ENCODE measurements at places on chromosomes 12 and 14.
A peak's percentile ranks its signal among the peaks of the same experiment; 100 is the strongest.

GRCh38 chr12:58608711-58609110, 311.6 kb downstream of the LRIG3 start:
- no peak for DNase-seq

DNA sequence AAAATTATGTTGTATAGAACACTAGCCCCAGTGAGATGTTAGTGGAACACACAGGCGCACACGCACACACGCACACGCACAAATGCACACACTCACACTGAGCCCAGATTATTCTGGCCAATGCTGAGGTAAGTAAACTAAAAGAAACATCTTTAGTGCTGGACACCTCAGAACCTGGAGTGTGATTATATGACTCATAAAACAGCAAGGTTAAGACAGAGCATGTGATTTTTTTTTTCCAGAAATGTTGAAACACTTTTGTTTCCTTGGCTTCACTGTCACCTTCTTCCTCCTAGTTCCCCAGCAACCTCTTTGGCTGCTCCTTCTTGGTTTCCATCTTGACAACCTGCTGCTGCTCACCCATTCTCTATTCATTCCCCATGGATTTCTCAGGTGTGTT, 141.0 kb upstream of the ALG10B start:
- no peak for DNase-seq

- DNase-seq: no peak
These were observed 88.8 kb downstream of the SPTSSA start for GRCh38 chr14:34373191-34373590.

- no peak for DNase-seq
These were observed 138.1 kb downstream of the BCL11B start for GRCh38 chr14:99133636-99134515.

DNA sequence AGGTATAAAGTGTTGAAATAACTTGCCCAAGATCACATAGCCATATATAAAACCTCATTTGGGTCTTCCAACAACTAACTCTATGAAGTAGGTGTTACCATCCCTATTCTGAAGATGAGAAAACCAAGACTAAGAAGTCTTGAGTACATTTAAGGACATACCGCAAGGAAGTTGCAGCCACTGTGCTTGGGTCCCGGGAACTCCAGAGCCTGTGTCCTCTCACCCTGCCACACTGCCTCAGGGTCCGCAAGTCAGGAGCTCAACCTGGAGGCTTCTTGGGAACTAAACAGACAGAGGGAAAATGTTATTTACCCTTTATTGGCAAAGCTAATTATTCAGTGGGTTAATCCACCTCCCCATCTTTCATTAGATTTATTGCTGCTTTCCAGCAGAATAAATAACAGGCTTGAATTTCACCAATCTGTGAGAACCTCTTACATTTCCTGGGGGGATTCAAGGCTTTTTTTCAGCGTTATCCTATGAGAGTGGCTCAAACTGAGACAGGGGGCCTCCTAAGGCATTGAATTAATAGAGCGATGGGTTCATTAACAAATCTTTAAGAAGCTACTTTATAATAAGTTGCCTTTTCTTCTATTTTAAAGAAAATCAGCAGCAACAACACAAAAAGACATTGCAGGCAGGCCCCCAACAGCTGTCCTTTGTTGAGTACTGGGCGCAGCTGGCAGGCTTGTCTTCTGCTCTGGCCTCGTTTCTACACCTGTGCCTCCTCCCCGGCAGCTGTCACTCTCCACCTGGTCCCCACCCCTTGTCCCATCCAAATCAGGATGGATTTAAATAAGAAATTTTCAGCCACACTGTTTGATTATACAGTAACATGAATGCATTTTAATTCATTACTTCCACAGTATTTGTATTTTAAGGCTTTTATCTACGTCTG, 25.3 kb downstream of the PHLDA1 start:
- DNase-seq: no peak

DNA sequence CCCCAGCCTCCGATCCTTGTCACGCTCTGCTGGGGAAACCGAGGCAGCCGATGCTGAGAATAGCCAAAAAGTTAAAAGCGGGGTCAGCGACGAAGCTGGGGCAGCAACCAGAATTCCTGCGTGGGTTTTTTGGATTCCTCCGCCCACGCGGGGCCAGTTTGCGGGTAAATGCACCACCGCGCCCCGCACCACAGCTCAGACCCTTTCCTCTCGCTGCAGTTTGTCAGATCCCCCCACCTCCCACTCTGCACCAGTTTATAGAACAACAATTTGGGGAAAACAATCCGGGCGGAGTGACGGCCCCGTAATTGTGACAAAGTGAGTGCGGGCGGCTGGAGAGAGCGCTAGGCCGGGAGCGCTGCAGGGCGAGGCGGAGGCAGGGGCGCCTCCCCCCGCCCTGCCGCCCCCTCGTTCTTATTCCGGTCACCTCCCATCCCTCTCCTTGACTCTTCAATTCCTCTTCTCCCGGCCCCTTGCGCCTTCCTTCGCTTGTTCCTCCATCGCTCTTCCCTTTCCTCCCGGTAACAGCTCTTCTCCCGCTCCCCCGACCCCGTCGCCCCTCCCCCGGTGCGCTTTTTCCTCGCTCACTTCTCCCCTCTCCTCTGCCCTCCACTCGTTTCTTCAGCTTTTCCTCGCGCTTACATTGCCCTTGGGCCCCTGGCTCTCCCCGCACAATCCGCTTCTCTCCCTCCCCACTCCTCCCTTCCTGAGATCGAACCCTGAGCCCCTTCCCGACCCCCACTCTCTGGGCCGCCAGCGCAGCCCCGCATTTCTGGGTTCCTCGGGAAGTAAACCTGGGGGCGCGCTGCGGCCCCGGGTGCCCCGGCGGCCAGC, 646 bp upstream of the DNAJC22 start:
- no peak for DNase-seq

DNA sequence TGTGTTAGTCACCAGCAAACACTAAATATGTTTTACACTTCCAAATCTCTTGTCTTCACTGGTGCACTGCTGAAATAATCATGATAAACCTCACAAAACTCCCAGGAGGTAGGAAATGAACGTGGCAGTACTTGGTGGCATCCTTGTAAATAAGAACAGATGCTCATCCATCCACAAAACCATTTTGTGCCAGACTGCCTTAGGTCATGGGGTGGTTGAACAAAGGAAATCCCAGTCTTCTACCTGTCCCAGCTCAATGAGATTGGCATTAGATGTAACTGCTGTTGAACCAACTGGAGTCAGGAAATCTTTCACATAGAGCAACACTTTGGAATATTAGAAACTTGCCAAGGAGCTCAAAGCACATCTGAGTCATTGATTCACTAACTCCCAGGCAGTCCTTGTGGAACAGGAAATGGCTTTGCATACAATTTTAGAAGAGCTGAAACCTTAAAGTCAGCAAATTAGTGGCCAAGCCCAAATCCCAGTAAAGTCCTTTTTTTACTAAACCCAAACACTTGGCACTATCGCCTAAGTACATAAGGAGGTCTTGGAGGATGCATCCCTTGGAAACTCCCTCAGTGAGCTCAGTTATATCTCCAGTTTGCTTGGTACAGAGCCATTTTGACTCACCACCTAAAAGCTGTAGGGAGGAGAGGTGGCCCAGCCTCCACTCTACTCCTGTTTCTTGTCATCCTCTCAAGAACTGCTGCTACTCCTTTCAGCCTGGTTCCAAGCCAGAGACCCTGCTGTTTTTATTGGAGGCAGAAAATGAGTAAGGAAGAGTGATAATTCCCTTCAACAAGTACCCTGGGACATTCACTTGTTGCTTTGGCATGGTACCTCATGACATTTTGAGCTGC, 208.0 kb downstream of the NOVA1 start:
- DNase-seq: no peak

DNA sequence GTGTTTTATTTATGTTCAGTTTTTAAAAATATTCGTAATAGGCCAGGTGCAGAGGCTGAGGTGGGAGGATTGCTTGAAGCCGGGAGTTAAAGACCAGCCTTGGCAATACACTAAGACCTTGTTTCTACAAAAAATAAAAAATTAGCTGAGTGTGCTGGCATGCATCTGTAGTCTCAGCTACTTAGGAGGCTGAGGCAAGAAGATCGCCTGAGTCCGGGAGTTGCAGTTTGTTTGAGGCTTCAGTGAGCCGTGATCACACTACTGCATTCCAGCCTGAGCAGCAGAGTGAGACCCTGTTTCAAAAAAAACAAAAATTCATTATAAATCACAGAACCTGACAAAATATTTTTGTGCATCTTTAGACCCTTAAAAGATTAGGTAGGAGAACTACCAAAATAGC, 240.1 kb upstream of the ARHGAP5 start:
- no peak for DNase-seq

DNA sequence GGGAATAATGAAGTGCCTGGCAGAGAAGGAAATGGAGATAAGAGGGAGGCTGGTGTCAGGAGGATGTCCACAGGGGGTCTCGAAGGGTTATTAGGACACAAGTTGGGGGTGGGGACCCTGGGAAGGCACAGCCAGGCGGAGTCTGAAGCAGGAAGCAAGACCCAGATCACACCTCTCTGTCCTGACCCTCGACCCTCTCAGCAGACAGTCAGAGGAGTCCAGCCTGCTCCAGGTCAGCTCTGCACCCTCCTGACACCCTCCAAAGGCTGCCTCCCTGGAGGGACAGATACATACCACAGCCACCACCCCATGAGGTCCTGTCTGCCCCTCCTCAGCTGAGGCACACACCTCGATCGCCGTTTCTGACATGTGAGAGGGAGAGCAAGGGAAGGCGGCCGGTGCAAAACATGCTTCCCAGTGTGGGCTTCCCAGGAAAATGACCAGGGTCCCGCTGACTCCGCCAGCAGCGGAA, 9.0 kb downstream of the BCL11B start:
- DNase-seq: peak; percentile 27

DNA sequence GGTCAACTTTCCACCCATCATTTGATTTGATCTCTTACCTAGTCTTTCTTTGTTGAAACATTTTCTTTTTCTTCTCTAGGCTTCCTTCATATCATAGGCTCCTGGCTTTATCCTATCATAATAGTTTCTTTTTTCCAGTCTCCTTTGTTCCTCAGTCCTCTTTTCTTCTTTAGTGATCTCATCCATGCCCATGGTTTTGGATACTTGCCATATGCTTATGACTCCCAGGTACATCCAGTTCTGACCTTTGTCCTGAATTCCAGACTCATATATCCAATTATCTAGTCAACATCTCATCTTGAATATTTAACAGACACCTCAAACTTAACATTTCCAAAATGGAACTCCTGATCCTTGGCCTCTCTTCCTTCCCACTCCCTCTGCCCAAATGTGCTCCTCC, 36.1 kb upstream of the KRAS start:
- DNase-seq: no peak
